Posterior vena cava (tissue), 2 donors: ENCODE measurements at places on chromosomes 4 and X. TPM values are rescaled to one million over a fixed set of nuclear protein-coding genes. Genes with fewer than 3 reads are reported as not detected.

The PLK4 gene
- total RNA-seq, result 2.1 TPM

The RAB41 gene
- not detected for total RNA-seq

The DMRTC1B gene
- total RNA-seq, result not detected

The GAGE12E gene
- total RNA-seq, result not detected

The CSAG3 gene
- not detected for total RNA-seq

The TXK gene
- 2.6 TPM for total RNA-seq

The HS3ST1 gene
- total RNA-seq, result 3.9 TPM

The PF4V1 gene
- not detected for total RNA-seq

The LRIT3 gene
- 0.09 TPM for total RNA-seq

The STOX2 gene
- 6.5 TPM for total RNA-seq

The NPFFR2 gene
- 0.14 TPM for total RNA-seq

The TCEAL7 gene
- 7.5 TPM for total RNA-seq

The TREX2 gene
- 0.48 TPM for total RNA-seq

The CCNA2 gene
- 0.52 TPM for total RNA-seq

The NAAA gene
- total RNA-seq, result 17.2 TPM

The CC2D2A gene
- total RNA-seq, result 23.1 TPM

The CSN1S1 gene
- not detected for total RNA-seq

The FAM184B gene
- total RNA-seq, result not detected

The AFM gene
- total RNA-seq, result not detected

The NSUN7 gene
- total RNA-seq, result 0.52 TPM

The COL4A5 gene
- 20.5 TPM for total RNA-seq

The TEC gene
- 3.2 TPM for total RNA-seq
